ENCODE measurements at places on chromosomes 5 and 9. TPM values are rescaled to one million over a fixed set of nuclear protein-coding genes. Genes with fewer than 3 reads are reported as not detected.
A peak's percentile ranks its signal among the peaks of the same experiment; 100 is the strongest.

- peaks cover 14% of the 10 kb centered on the region for H3K27me3 ChIP-seq
- no peak overlapping the region for H3K4me3 ChIP-seq
- DNase-seq: no peak
- peaks cover 13% of the 10 kb centered on the region for H3K4me1 ChIP-seq
- no peaks in the 10 kb centered on the region for H3K36me3 ChIP-seq
These were observed 120.4 kb upstream of the SPRY4 start for GRCh38 chr5:142445266-142445665.

GRCh38 chr9:14515571-14516198 is 177.5 kb downstream of the ZDHHC21 start:
- H3K27me3 ChIP-seq: no peaks in the 10 kb centered on the region
- DNase-seq: no peak
- no peak overlapping the region for H3K27ac ChIP-seq
- no peaks in the 10 kb centered on the region for H3K36me3 ChIP-seq

DNA sequence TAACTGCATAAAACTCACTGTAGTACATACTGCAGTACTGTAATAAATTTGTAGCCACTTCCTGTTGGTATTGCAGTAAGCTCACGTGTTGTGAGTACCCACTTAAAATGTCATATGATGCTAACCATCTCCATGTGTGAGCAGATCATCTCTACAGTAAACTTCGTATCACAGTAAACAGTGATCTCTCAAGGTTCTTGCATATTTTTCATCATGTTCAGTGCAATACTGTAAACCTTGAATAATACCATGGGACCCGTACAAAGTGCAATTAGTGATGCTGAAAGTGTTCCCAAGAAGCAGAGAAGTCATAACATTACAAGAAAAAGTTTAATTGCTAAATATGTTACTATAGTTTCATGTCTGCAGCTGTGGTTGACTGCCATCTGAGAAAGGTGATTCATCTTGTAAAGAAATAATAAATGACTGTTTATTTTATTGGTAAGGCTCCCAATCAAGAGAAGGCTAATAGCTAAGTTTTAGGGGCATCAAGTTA is 253.8 kb upstream of the POU5F2 start:
- no peaks in the 10 kb centered on the region for H3K27me3 ChIP-seq
- H3K4me3 ChIP-seq: no peak overlapping the region
- H3K36me3 ChIP-seq: peaks cover 1% of the 10 kb centered on the region
- H3K4me1 ChIP-seq: peaks cover 2% of the 10 kb centered on the region
- H3K27ac ChIP-seq: no peak overlapping the region

- H3K4me3 ChIP-seq: no peak overlapping the region
- H3K4me1 ChIP-seq: no peaks in the 10 kb centered on the region
- no peak overlapping the region for H3K27ac ChIP-seq
- DNase-seq: peak; percentile 24
These were observed 293.8 kb downstream of the CWC27 start for GRCh38 chr5:65062469-65063083.

DNA sequence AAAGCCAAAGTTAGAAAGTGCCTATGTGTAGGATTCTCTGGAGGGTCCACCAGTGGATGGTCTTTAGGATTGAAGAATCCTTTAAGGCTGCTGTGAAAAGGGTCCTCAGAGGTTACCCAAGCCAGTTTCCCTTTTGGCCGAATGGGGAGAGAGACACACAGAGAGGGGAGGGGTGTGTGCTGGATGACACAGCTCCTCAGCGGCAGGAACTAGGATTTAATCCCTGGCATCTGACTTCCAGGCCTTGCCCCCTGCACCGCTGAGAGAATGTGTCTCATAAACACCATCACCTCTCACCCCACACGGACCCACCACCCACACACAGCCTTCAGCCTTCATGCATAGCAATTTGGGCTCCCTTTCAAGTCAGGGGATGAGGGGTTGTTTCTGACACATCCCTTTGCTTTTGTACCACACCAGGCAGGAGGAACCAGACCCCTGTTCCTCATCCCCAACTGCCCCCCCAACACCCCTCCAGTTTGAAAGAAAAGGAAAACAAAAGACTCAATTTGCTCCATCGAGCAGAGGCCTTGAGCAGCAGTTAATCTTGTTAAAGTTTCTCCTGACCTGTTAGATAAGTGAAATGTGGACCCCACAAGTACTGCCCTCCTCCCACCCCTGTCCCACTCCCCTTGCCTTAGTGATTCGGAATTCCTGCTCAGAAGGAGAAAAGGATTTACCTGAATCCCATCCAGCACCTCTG is 4.0 kb downstream of the PAPPA start:
- H3K27me3 ChIP-seq: peaks cover 58% of the 10 kb centered on the region
- no peak overlapping the region for H3K4me3 ChIP-seq
- H3K4me1 ChIP-seq: peaks cover 7% of the 10 kb centered on the region
- no peak overlapping the region for H3K27ac ChIP-seq

- no peak for DNase-seq
- H3K36me3 ChIP-seq: peaks cover 64% of the 10 kb centered on the region
- H3K27ac ChIP-seq: peak overlapping the region; percentile 90
These were observed 96.6 kb downstream of the FNBP1 start for GRCh38 chr9:129946246-129946995.

- no peak overlapping the region for H3K4me3 ChIP-seq
- peaks cover 20% of the 10 kb centered on the region for H3K36me3 ChIP-seq
- H3K27ac ChIP-seq: no peak overlapping the region
- H3K27me3 ChIP-seq: no peaks in the 10 kb centered on the region
These were observed 4.4 kb upstream of the TOR4A start for GRCh38 chr9:137273095-137273490.

DNA sequence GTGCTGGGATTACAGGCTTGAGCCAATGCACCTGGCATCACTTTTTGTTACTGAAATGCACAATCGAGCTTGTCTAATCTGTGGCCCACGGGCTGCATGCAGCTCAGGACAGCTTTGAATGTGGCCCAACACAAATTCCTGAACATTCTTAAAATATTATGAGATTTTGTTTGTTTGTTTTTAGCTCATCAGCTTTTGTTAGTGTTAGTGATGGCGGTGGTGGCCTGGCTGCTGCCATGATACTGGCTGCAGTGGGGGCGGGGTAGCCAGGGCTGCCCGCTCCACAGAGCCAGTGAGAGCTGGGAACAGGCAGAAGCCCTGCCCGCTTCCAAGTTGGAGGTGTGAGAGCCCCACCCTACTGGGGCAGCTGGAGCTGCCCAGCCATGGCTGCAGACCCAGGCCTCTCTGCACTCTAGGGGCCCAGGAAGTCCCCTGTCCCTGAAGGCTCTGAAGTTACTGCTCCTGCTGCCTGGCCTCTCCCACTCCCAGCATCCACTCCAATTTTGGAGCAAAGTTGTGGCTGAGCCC is 76.6 kb upstream of the SHB start:
- H3K27me3 ChIP-seq: peaks cover 28% of the 10 kb centered on the region
- no peak for DNase-seq
- H3K4me1 ChIP-seq: no peaks in the 10 kb centered on the region
- H3K27ac ChIP-seq: no peak overlapping the region

GRCh38 chr5:180313677-180314505 is 22.0 kb upstream of the MAPK9 start:
- H3K4me1 ChIP-seq: no peaks in the 10 kb centered on the region
- DNase-seq: no peak
- no peak overlapping the region for H3K4me3 ChIP-seq
- no peak overlapping the region for H3K27ac ChIP-seq

DNM1 gene
- total RNA-seq: 1.5 TPM

FOXD4L4 gene
- total RNA-seq: not detected

GOLPH3 gene
- total RNA-seq: 92.7 TPM

ALDH1A1 gene
- total RNA-seq: not detected
